SHP77 treated with DMSO at 0.1 percent for 48 hours (cell line): ENCODE measurements at places on chromosomes 5 and 9.

DNA sequence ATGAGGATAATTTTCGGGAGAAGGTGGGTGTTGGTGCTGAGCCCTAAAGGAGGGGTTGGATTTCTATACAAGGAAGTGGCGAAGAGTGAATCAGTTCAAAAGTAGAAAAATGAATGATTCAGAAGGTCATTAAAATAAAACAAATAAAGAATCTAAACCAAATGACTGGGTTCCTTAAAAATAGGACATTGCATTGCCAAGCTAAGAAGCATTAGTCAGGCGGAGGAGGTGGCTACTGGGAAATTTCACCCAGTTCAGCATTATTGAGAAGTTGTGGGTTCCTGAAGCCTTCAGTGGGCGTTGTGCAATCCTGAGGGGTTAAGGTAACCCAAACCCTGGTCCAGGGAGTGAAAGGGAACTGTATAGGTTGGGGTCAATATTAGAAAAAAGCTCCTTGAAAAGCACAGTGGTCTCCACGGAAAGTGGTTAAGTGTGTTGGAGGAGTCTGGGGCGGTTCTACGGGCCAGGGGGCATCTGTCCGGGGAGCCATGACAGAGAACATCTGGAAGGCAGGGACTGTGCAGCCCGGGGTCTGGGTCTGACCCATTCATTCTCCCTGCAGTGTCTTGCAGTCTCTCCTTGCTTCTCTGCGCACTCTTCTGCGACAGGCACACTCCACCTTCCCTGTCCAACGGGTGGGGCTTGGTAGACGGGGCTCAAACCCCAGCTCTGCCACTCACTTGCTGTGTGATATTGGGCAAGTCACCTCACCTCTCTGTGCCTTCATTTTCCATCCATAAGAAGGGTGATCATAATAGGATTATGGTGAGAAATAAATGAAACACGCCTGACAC is 27.6 kb upstream of the DUSP1 start:
- DNase-seq: no peak

DNA sequence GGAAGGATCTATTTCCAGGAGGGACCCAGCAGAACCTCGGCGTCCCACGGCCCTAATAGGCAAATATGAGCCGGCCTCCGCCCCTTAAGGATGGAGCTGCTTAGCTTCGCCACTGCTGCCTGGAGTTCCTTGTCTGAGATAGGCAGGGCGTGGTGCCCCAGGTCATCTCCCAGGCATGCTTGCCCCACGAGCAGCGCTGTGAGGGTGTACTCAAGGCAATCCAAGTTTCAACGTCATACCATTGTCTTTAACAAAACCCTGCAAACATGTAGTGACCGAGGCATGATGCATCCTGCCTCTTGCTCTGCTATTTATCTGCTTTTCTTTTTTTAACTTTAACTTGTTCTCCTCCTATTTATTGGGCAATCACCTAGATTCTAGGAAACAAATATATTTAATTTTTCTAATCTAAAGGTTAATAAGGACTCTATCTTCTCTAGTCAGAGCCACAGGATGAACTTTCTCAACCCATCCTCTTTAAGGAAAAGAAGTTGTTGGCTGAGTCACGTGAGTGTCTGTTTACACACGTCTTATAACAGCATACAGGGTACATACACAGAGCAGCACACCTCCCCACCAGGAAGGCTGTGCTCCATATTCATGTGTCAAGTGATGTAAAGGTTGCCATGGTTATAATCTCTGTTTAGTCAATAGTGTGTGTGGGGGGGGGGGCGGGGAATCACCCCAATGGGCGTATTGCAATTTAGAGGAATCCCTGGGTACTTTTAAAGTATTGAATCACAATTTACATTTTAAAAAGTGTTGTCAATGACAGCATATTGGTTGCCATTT is 27.3 kb upstream of the ZSWIM6 start:
- no peak for DNase-seq

GRCh38 chr9:115850548-115851304 is 302.9 kb upstream of the PAPPA start:
- DNase-seq: no peak

DNA sequence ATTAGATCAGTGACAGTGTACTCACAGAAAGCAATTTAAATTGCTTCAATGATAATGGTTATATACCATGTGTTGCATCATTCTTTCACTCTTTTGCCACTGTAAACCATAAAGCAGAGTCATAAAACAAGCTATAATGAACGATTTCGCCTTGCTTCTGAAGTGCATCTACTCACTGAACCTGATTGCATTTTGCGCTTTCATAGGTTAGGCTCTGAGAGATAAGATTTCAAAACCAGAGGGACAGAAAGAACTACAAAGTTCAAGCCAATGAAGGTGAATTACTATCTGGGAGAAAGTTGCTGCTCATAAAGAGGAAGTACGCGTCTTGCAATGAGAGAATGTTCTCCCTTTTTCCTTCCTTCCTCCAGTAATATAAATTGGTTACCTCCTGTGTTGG is 412.7 kb downstream of the CETN3 start:
- DNase-seq: no peak

- no peak for DNase-seq
These were observed 16.8 kb upstream of the HK3 start for GRCh38 chr5:176915906-176916305.
